ENCODE measurements at places on chromosomes 16 and 17.

DNA sequence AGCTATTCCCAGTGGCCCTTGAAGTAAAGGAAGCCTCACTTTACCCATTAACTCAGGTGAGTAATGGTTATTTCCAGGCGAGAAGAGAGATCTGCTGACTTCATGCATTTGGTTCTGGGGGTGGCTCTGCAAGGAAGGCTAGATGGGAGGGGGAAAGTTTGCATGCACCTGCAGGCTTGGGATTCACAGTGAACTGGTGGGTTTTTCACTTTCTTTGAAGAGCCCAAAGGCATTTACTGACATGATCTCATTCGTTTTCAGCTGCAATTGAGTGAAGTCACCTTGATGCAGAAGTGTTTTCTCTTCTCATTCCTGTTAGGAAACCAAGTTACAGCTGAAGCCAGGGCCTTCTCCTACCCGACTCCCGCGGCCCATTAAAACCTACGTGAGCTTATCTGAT is 131.0 kb upstream of the N4BP1 start:
- no peak for DNase-seq

DNA sequence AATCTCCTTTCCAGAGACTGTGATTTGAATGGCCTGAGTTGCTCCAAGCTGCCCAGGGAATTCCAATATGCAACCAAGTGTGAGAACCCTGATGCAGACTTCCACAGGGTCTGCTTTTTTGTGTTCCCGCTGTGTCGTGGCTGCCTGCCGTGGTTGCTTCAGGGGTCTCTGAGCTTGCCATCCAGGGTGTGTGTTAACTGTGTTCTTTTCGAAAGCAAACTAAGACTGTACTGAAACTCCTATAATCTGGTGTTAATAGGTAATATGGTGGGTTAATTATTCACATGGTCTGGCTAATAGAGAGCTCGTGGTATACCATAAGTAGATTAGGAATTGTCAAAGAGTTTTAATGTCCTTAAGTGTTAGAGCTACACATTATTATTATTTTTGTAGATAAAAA is 20.7 kb downstream of the UBN1 start:
- no peak for DNase-seq

DNA sequence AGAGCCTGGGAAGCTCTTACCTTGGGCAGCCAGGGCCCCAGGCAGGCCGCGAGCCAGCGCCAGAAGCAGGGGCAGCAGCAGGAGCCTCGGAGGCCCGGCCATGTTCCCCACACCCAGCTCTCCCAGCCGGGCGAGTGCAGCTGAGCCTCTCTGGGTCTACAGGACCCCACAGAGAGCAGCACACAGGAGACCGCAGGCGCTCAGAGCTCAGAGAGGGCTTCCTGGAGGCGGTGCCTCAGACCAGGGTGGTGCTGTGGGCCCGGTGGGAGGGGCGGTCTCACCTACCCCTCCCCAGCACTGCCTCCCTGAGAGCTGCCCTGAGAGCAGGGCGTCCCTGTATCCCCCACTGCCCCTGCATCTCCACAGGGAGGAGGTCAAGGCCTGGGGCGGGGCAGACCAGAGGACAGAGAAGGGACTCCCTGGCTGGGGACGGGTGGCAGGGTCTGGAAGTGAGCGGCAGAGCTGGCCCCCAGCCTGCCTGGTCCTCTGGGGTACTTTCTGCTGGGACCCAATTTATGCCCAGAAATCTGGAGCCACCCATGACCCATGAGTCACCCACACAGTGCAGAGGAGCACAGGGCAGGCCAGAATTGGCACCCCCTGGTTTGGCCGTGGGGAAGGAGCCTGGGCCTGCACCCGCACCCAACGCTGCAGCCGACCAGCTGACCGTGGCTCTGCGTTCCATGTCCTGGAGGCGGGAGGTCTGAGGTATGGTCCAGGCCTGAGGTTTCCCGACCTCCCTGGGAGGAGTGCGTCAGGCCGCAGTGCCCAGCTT is at the start of gene CD7:
Gene CD7, minus strand, starts transcription at position 215 of the 775 bp plus-strand sequence. Its CDS starts 113 bp downstream, at position 102.
- DNase-seq: peak; percentile 51

- DNase-seq: no peak
Observed at GRCh38 chr17:79991924-79992648, 43.6 kb downstream of the TBC1D16 start.

- DNase-seq: no peak
Observed at GRCh38 chr17:67679721-67680120, 38.0 kb upstream of the NOL11 start.

DNA sequence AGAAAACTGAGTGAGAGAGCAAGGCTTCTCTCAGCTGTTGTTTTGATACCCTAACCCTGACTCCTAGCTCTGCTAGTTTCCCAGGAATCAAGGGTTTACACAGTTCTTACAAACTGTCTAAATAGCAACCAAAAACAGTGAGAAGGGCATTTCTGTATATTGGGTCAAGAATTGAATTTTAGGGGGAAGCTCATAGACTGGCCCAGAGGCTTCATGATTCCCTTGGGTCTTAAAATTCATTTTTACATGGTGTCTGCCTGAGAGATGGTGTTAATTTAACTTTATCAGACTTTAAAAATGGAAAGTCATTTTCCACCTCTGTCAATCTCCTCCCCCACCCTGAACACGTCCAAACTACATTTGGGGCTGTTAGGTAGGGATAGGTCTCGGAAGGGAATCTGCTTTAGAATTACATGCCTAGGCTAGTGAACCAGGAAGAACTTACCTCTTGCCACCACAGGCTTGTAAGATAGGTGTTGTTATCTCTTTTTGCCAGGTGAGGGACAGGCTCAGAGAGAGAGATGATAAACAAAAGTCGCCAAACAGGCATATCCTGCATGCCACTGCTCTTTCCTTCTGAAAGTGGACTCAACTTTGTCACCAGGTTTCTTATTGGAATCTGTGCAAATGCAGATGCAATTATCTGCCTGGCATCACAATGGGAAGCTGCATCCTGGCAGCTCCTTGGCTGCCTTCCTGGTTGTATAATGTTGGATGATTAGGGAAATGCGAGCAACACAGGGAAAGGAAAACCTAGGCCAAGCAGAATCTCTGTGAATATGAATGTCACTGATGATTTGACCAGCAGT is 3.1 kb downstream of the PHAF1 start:
- no peak for DNase-seq

DNA sequence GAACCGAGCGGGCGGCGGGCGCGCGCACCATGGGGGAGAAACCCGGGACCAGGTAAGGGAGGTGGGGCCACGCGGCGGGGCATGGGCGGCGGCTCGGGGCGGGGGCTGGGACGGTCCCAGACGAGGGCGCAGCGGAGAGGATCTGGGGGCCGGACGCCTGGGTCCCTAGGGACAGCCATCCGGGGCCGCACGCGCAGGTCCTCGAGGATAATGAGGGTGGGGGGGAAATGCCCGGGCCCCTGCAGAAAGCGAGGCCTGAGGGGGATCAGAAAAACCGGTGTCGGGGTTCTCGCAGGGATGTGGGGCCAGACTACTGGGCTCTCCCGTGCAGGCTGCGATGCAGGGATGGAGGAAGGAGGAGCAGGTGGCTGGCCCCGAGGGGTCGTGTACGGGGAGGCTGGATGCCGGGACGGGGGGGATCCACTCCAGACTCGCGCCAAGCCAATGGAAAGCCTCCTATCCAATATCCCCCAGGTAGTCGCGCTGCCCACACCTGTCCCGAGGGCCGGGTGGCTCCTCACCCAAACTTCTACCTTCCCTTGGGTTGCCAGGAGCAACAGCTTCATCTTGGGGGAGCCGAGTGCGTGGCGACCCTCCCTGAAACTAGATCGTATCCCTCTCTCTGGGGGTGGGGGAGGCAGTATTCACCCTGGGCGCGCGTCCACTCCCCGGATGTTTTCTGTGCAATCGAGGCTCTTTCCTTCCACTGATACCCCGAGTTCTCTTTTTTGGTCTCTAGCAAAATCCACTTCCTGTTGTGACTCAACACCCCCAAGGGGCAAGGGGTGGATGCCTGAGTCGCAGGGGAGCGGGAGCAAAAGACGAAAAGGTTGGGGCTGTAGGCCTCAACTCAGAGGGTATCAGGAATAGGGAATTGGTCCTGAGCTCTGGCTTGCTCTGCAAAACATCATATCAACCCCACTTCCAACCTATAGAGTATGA is 532 bp downstream of the ARRB2 start:
- DNase-seq: peak; percentile 38

GRCh38 chr17:3879186-3879585 is 13.7 kb downstream of the CAMKK1 start:
- no peak for DNase-seq

DNA sequence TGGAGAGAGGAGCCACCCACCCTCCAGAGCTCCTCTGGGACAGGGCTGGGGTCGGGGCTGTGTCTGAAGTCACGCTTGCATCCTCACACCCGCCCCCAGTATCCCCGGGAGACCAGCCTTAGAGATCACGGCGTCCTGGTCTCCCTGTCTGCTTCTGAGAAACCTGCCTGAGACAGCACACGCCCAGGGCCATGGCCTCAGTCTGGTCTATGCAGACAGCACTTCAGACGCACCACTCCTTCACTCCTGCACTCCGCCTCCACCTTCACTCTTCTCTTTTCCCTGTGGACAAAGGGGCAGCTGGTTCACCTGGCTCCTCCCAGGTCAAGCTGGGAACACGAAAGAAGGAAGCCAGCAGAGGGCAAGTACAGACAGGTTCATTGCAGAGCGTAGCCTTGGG is 248.0 kb upstream of the GSE1 start:
- no peak for DNase-seq

- no peak for DNase-seq
Observed at GRCh38 chr16:80288616-80289015, 252.2 kb upstream of the DYNLRB2 start.

DNA sequence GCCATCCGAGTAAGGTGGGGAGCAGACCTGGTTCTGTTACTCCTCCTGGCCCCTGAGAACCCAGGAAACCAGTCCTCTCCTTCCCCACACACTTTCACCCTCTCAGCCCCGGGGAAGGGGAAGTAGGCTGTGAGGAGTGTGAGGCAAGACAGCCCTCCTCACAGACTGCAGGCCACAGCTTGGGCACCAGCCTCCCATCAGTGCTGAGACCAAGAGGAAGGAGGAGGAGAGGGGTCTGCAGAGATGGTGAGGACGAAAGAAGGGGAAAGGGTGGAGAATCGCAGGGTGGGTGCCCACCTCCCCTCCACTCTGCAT is 7.0 kb downstream of the G6PC3 start:
- DNase-seq: no peak

DNA sequence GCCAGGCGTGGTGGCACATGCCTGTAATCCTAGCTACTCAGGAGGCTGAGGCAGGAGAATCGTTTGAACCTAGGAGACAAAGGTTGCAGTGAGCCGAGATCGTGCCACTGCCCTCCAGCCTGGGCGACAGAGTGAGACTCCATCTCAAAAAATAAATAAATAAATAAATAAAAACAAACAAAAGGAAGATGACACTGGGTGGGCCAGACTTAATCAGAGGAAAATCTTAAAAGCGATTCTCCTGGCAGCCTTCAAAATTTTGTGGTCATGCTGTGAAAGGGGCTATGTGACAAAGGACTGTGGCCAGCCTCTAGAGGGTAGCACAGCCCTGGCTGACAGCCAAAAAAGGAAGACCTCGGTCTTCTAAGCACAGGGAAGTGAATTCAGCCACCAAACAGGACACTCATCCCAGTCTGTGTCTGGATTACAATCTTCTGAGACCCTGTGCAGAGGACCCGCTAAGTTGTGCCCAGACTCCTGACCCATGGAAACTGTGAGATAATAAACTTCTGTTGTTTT is 391.1 kb downstream of the CNTNAP4 start:
- DNase-seq: no peak

DNA sequence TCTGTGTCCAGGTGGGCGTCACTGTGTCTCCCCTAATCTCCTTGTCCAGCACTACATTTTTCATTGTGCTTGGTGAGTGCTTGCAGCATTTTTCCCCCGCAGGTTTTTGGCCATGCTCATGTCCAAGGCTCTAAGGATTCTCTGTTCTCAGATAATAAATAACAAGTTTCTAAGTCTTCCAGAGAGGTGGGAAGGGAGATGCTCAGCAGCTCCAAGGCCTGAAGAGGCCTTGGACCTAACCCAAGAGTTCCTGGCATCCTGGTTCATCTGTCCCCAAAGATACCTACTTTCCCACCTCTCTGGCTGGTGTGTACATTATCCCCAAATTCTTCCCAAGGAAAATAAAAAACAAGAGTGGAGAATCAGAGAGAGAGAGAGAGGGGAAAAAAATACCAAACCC is 45.3 kb downstream of the MEOX1 start:
- DNase-seq: no peak

DNA sequence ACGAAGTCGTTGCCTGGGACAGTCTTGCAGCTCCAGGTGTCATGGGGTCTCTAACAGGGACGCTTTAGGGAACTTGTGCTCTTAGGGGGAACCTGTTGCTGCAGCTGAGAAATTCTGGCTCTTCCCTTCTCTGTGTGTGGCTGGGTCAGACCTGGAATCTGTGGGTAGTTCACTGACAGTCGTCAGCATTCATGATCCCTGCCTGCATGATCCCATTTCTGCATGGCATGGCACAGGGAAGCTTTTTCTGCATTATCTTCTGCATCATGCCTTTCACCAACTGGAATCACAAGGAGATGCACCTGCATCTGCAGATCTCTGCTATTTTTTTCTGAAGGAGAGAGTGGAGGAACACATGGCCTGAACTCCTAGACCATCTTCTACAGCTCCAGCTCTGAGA is 85.6 kb downstream of the SOX9 start:
- no peak for DNase-seq

GRCh38 chr17:3782751-3783150 is 18.2 kb downstream of the ITGAE start:
- DNase-seq: no peak

DNA sequence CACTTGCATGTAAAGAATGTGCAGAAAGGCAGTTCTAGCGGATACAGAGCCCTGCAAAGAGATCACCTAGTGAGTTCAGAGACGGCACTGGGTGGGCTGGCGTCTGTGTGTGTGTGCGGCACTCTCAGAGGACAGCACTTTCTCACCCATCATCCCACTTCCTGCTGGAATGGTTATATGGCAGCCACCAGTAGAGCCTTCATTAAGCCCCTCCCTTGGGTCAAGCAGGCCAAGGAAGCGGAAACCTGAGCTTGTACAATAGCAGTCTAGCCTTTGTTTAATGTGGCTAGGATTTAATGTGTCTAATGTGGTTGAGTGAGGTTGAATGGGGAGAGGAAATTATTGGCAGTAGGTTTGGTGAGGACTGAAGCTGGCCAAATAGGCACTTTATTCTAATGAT is 88.3 kb upstream of the ELAC2 start:
- DNase-seq: no peak

- no peak for DNase-seq
Observed at GRCh38 chr16:85321509-85322271, 209.4 kb upstream of the CIBAR2 start.

GRCh38 chr17:49677134-49677932 is 564 bp downstream of the SPOP start:
- peak; percentile 94 for DNase-seq

GRCh38 chr17:67281053-67281452 is 36.1 kb upstream of the HELZ start:
- no peak for DNase-seq

- DNase-seq: no peak
Observed at GRCh38 chr16:67606632-67607031, 38.3 kb upstream of the CARMIL2 start.
